ENCODE measurements at places on chromosomes 7 and 10. TPM values are rescaled to one million over a fixed set of nuclear protein-coding genes. Genes with fewer than 3 reads are reported as not detected.

GRCh38 chr7:668958-669357 is 57.5 kb upstream of the DNAAF5 start:
- DNase-seq, result no peak

- DNase-seq, result no peak
Observed at GRCh38 chr10:107616031-107616430, 451.5 kb upstream of the SORCS1 start.

DNA sequence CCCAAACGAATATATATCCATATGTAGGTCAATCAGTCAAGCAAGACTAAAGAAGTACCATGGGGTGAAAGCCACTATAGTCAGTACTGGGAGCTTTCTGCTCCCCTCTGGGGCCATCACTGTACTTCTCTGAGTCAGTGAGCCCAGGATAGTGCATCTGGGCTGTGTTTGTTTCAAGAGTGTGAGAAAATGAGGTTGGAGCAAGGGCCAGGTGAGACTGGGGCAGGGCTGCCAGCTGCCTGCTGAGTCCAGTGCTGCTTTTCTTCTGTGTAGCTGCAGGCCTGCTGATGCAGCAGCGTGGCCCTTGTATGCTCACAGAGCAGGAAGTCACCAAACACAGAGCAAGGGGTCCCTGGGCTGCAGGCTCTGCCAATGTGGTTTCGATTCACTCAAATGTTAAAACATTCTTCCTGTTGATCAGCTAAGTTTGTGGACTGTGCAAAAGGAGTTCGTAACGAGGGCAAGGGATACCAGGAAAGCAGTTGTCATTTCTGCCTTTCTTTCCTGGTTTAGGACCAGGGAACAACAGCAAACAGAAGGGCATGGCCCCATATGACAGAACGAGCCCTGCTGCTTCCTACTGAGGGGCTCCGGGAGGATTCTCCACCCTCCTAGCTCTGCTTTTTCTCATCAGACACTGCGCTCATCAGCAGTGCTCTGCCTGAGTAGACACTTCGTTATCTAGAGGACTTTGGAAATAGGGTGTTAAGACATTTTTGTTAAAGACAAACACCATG is 65.4 kb upstream of the TNS3 start:
- no peak for DNase-seq

DNA sequence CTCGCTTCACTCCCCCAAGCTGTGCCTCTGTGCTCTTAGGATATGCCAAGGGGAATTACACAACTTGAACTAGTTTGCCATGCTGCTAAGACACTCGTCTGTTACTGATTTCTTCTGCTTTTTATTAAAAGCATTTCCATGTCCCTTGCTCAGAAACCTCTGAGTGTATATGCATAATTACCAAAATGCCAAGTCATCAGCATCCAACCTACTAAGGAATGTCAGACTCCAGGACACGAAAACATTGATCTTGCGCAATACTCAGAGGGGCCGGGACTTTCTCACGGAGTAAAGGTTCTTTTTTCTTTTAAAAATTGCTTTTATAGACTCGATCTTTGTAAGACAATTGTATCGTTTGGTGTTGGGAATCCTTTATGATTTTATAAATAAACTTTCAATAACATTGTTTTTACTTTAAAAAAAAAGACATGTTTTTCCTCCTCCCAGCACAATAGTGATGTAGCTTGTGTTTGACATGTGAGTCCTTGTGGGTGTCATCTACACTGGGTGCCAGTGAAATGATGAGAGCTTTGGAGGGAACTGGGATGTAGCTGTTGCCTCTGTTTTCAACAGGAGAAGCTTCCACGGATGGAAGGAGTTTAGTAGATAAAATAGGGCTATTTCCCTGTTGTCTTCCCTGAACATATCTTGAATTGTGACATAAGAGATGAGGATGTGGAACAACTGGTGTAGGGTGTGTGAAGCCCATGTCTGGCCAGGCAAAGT is 43.6 kb downstream of the CNNM1 start:
- peak; percentile 26 for DNase-seq

DNA sequence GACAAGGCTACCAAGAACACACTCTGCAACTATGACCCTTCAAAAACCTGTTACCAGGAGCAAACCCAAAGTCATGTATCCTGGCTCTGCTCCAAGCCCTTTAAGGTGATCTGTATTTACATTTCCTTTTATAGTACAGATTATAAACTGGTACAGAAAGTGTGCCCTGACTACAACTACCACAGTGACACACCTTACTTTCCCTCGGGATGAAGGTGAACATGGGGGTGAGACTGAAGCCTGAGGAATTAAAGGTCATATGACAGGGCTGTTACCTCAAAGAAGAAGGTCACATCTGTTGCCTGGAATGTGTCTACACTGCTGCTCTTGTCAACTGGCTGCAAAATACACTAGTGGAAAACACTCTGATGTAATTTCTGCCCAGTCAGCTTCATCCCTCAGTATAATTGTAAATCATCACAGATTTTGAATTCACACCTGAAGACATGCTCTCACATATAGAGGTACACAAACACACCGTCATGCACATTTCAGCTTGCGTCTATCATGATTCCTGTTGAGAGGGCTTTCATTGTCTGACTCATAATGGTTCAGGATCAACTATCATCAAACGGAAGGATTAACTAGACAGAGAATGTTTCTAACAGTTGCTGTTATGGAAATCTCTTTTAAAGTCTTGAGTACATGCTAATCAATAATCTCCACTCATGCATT is 318.3 kb downstream of the NXPH1 start:
- DNase-seq, result no peak

The PNLIP gene
- polyA plus RNA-seq, result not detected

The MBL2 gene
- polyA plus RNA-seq, result 0.21 TPM

Data from hepatocyte (in vitro differentiated cells).